ENCODE measurements at places on chromosomes 4 and X. TPM values are rescaled to one million over a fixed set of nuclear protein-coding genes. Genes with fewer than 3 reads are reported as not detected.

The HDX gene
- 8.9 TPM for total RNA-seq

The RHOXF2 gene
- total RNA-seq, result not detected

The CD38 gene
- total RNA-seq, result 0.94 TPM

The TMPRSS11D gene
- total RNA-seq, result not detected

The HTR2C gene
- total RNA-seq, result not detected
